ENCODE measurements at places on chromosomes 16 and 17. TPM values are rescaled to one million over a fixed set of nuclear protein-coding genes. Genes with fewer than 3 reads are reported as not detected.

The TBC1D28 gene
- total RNA-seq, result not detected

The KRT36 gene
- total RNA-seq, result not detected

The SPIRE2 gene
- total RNA-seq, result 14.8 TPM

The RNF227 gene
- total RNA-seq, result 10.8 TPM

The KRT25 gene
- total RNA-seq, result 0.49 TPM

The QPRT gene
- 2.5 TPM for total RNA-seq

The SKAP1 gene
- 0.49 TPM for total RNA-seq

The TADA2A gene
- 29.3 TPM for total RNA-seq

The TMEM98 gene
- total RNA-seq, result 32.7 TPM

The PRSS27 gene
- 2.0 TPM for total RNA-seq

The NHERF2 gene
- total RNA-seq, result 12.3 TPM

The SULT1A1 gene
- 6.4 TPM for total RNA-seq

The SLC13A5 gene
- 0.49 TPM for total RNA-seq

The C16orf86 gene
- total RNA-seq, result 2.7 TPM

The CEMP1 gene
- total RNA-seq, result not detected

The KRT33A gene
- total RNA-seq, result not detected

The CLEC16A gene
- total RNA-seq, result 19.9 TPM

The PLA2G10 gene
- not detected for total RNA-seq

The CRHR1 gene
- total RNA-seq, result 37.6 TPM

The GLP2R gene
- total RNA-seq, result under 0.01 TPM

Measured in temporal lobe (tissue), 4 donors.